ENCODE measurements at places on chromosomes 4 and X. TPM values are rescaled to one million over a fixed set of nuclear protein-coding genes. Genes with fewer than 3 reads are reported as not detected.

GABRG1 gene
- total RNA-seq = not detected

RFC1 gene
- 55.0 TPM for total RNA-seq

LRAT gene
- total RNA-seq = not detected

TMEM150C gene
- 0.53 TPM for total RNA-seq

PAGE1 gene
- not detected for total RNA-seq

RHOXF1 gene
- total RNA-seq = not detected

GASK1B gene
- total RNA-seq = 25.1 TPM

C4orf51 gene
- not detected for total RNA-seq

CENPVL2 gene
- total RNA-seq = not detected

ZNF732 gene
- total RNA-seq = 0.31 TPM

ARHGAP6 gene
- 9.9 TPM for total RNA-seq
